Cerebellum (tissue), 4 donors: ENCODE measurements at places on chromosomes 6 and 20. TPM values are rescaled to one million over a fixed set of nuclear protein-coding genes. Genes with fewer than 3 reads are reported as not detected.

GSS gene
- total RNA-seq: 25.7 TPM

NOTCH4 gene
- total RNA-seq: 6.9 TPM

PMEPA1 gene
- 8.4 TPM for total RNA-seq

PLCB4 gene
- 36.4 TPM for total RNA-seq

C6orf141 gene
- 2.6 TPM for total RNA-seq

L3MBTL1 gene
- total RNA-seq: 43.2 TPM

C20orf202 gene
- 0.18 TPM for total RNA-seq

COL10A1 gene
- total RNA-seq: 0.09 TPM

CTCFL gene
- not detected for total RNA-seq

NKX2-4 gene
- not detected for total RNA-seq

FUCA2 gene
- 14.2 TPM for total RNA-seq

ZC3H12D gene
- total RNA-seq: 0.36 TPM

BPHL gene
- 26.6 TPM for total RNA-seq

KHDRBS2 gene
- 35.1 TPM for total RNA-seq

MAPK13 gene
- 3.5 TPM for total RNA-seq

TP53TG5 gene
- not detected for total RNA-seq

HLA-DQA2 gene
- total RNA-seq: not detected

ENPP5 gene
- 19.8 TPM for total RNA-seq

RBM38 gene
- total RNA-seq: 11.4 TPM
